ENCODE measurements at places on chromosomes 1 and 21.

DNA sequence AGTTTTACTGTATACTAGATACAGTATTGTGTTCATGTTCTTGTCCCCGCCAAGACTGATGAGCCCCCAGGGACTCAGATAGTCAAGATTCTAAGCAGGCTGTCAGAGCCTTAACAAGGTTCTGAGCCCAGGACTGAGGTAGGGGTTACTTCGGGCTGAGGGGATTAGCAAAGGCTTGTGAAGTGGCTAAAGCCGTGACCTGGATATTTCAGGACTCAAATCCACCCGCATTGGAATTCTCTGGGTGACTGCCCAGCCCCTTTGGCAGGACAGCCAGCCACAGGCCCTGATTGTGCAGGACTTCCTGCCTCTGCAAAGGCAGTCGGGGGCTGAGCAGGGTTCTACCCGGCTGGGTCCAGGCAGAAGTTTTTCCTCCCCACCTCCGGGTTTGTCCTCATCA, at the start of gene PLA2G5:
TSS of gene PLA2G5 (plus strand) at position 321 of the 400 bp plus-strand sequence. CDS start 14,637 bp downstream, outside the sequence.
- DNase-seq, result no peak

GRCh38 chr1:76938304-76938703, 71.0 kb downstream of the ST6GALNAC5 start:
- DNase-seq, result no peak

DNA sequence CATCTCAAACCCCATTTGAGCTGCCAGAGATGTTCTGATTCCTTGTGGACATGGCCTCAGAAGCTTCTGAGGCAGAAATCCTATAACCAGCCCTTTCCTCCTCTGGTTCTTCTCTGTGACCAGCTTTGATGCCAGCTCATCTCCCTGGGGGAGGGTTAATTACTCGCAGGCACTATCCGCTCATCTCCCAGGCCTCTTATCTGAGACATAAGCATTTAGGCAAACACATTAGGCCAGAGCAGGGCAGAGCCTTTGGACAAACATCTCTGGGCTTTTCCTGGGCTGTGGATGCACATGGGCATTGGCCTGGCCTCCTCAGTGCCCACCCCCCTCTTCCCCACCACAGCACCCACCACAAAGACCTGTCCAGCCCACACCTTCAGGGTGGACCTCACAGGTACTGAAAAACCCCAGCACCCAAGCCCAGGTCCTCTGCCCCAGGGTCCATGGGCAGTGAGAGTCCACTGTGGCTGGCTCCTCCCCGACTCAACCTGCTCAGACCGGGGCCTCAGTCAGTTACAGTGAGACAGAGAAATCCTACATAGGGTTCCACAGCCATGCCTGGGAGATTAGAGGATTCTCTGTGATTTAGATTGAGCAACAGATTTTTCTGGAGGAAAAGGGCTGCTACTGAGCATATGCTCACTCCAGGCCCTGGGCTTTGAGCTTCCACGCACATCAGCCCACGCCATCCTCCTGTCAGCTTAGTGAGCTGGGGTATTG, 26.9 kb downstream of the IGSF21 start:
- DNase-seq, result no peak

DNA sequence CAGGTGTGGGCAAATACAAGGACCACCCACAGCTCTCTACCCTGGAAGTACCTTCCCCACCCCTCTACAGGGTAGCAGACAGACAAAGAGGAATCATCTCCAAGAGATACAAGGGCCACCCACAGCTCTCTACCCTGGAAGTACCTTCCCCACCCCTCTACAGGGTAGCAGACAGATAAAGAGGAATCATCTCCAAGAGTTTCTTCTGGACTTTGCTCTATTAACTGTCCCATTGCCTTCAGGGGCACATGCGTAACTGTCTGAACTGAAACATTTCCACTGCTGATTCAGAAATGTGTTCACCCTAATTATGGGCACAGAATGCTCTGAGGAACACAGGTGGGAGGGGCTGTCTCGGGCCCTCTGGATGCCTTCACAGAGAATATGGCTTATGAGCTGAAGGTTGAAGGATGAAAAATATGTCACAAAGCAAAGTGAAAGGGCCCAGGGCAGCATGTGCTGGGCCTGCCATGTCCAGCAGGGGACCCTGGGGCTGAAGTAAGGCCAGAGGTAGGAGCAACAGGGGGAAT, 43.9 kb downstream of the ZNF281 start:
- DNase-seq, result no peak

DNA sequence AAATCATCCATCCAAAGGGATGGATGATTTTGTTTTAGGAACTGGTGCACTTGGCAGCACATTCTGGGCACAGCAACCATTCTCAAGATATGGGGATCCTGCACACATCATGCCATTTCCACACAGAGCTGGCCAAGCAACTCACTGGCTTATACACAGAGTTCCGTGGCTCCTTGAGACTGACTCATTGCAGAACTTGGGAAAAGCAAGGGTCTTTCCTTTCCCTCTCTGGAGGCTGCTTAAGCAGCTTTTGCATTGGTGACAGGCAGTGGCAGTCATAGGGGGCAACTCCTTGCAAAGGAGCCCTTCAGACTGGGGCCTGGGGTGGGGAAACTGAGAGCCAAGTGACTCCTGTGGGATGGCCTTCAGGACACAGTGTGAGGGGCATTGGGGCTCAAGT, 1.9 kb upstream of the MAD2L2 start:
- no peak for DNase-seq

DNA sequence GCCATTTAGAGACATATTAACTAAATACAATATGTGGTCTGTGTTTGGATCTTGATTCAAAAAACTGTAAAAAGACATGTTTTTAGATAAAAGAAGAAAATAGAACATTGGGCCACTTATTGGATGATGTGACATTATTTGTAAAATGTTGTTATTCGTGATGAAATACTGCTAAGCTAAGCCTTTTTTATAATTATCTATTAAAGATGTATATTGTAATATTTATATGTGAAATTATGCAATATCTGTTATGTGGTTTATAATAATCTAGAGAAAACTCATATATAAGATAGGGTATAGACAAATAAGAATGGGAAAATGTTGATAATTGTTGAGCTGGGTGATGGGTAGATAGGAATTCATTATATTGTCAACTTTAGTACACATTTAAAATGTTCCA, 82.0 kb upstream of the RGS1 start:
- no peak for DNase-seq

DNA sequence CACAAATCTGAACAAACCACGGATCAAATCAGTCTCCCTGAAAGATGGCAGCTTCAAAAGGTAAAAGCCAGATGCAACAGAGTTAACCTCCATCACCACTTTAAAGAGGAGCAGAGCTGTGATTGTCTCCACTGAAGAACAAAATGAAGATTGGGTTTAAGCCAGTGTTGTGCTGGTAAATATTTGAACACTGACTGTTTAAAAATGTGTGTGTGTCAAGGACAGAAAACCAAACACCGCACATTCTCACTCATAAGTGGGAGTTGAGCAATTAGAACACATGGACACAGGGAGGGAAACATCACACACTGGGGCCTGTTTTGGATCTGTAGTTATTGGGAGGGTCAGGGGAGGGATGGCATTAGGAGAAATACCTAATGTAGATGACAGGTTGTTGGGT, 83.9 kb downstream of the ST6GALNAC5 start:
- DNase-seq, result no peak

DNA sequence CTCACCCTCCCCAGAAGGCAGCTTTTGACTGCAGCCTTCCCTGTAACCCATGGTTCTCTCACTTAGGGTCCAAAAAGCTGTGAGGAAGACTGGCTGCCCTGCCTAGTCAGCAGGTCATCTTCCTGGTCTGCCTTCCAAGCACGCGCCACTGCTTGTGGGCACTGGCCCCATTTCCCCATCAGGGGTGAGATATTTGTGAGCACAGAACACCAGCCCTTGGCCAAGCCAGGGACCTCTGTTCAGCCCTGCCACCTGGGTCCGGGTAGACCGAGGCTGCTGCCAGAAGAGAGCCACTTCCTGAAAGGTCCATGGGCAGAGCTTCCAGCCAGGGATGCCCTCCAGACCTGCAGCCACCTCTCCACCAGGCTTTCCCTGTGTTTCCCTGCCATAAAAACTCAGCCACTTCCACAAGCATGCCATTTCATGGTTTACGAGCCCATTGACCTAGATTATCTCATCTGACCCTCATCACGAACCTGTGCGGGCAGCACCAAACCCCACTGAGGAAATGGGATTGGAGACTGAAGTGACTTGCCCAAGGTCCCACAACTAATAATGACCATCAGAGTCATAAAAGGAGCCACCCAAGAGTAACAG, 40.5 kb downstream of the GLIS1 start:
- no peak for DNase-seq

DNA sequence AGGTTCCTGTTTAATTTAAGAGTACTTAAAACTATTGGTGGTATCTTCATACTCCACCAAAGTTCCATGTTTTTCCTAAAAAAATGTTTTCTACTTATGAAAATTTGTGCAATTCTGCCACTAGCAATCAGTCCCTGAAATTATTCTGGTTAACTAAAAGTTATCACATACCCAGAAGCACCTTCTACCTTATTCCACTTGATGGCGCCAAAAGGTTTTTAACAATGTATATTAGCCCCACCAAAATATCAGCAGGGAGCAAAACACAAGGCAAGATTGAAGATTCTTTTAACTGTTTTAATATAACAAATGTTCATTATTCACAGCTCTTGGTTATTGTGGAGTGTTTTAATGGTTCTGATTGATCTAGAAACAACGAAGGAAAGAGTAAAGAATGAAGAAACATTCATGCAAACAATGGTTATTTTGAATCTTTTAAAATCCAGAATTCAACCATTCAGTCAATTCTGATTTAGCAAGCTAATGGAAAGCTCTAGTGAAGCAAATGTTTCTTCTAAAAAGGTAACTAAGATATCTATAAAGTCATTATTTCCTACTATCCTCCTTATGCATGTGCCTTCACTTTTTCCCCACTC, 67.2 kb downstream of the TTLL7 start:
- peak; percentile 10 for DNase-seq
